ENCODE measurements at places on chromosomes 3 and 15.

DNA sequence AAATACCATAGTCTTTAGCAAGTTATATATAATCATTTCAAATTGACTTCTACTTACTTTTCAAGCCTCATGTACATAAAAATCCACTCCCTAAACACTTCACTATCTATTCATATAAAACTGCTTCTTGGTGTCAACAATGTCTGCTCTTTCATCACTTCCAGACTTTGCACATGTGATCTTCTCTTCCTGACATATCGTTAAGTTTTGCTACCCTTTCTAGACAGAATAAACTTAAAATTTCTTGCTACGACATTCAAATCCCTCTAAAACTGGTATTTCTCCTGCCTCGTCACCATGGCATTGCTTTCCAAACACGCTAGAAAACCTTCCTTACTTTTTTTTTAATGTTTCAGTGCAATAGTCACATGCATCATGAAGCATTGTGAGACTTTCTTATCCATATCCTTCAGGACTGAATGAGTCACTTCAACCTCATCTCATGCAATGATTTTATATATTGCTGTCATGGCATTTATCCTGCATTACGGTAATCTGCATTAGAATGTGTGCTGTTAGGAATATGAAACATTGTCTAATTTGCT, 122.8 kb downstream of the GMNC start:
- no peak for DNase-seq

DNA sequence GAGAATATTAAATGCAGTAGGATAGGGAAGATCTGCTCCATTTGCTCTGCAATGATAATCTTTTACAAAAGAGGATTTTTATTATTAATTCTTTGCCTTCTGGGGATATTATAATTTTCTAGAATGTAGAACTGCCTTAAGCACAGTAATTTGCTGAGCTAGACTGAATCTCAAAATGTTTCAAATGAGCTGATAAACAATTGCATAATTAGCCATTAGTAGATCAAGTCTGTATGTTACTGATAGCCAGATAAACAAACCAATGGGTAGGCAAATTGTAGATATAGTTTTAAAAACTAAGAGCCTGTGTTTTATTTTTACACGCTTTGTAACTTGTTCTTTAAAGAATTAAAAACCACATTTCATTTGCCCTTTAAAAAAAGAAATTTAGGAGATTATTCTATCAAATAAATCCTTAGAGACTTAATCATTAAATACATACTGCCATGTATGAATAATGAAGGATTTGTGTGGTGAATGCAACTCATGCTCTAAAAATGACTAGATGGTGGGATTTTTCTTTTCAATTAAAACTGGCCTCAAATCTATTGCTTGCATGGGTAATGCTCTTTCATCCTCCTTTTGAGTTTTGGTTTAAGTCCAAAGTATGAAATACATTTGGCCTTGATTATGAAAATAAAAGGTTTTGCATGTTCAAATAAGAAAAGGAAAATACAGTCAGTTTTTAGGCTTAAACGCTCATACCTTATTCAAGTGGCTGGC, 32.6 kb upstream of the NANOGP8 start:
- DNase-seq = no peak

DNA sequence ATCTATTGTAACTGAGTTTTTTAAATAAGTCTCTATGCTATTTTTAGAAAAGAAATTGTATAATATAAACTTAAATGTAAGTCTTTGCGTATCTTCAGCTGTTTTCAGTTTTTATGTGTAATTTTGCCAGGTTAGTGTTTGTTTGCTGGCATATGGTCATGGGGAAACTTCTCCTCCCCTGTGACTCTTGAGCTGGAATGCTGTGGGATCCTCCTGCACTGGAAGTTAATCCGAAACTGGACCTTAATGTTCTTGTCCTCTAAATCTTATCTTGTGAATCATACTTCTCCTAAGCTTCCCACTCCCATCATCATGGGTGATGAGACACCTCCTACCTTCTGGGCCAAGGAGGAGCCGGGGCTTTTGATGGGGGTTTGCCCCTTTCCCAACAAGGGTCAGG, 52.4 kb upstream of the CHST2 start:
- DNase-seq = no peak

DNA sequence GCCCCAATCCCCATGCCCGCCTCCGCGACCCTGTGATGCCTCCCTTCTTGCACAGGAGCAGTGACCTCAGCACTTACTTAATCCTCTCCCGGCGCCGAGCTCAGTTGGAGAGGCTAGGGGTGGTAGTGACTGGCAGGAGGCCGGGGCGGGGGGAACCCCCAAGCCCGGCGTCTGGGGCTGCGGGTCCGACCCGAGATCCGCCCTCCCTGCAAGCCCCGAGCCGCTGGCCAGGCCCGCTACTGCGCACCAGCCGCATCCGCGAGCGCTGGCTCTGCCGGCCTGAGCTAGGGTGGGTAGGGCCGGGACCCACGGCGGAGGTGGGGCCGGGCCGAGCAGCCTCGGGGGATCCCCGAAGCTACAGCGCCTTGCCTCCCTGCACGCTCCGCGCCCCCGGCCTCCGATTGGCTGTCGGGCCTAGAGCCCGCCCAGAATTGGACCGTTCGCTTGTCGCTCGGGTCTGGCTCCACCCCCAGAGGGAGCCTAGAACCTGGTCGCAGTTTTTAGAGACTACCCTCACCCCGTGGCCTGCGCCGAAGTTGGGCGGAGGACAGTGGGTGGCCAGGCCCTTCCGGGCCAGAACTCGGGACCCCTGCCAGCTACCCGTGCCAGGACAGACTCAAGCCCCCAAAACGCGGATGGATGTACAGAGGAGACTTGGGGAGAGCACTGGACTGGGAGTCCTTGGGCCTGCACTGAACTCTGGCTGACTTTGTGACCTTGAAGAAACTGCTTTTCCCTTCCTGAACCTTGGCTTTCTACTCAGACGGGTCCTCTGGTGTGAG, at the start of gene C3orf18:
C3orf18 (minus strand) TSS at position 362 of the 782 bp plus-strand sequence. CDS start 2,048 bp downstream, outside the sequence.
- DNase-seq = peak; percentile 96

DNA sequence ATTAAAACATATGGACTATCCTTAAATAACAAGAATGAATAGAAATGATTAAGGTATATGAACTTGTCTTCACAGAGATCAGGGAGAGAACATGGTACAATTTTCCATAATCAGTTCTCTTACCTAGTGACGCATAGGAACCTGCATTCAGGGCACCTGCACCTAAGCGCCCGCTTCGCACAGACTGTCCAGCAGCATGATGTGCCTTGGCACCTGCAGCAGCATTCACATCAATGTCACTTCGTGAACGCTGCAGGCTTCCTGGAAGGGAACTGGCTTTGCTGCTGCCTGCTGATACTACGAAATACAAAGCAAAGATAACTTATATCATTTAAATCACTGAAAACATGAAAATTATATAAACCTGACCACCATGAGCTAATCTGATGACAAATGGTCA, 115.2 kb downstream of the CLASP2 start:
- DNase-seq = no peak

- no peak for DNase-seq
These were observed 598.3 kb downstream of the SI start for GRCh38 chr3:164479978-164480377.

DNA sequence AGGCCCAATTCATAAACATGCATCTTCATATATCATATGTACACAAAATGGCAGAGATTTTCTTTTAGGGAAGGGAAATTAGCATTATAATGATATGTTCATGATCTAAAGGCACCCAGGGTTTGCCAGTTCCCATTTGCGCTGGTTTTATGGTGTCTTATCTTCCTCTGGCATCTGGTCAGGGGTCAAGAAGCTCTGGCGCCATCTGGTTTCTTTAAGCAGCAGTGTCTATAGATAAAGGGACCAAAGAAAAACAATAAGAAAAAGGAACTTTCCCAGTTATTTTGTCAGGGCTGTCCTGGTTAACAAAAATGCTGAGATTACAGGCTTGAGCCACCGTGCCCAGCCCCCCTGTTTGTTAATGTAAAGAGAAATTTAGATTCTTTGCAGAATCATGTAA, 3.3 kb upstream of the DCP1A start:
- DNase-seq = no peak

- no peak for DNase-seq
These were observed 84.7 kb upstream of the CPNE4 start for GRCh38 chr3:132119531-132119930.

- DNase-seq = no peak
These were observed 7.9 kb upstream of the GP9 start for GRCh38 chr3:129052675-129053074.
